ENCODE measurements at places on chromosomes 3 and 15.

GRCh38 chr3:37952564-37952963 is 38.0 kb upstream of the VILL start:
- DNase-seq, result no peak

DNA sequence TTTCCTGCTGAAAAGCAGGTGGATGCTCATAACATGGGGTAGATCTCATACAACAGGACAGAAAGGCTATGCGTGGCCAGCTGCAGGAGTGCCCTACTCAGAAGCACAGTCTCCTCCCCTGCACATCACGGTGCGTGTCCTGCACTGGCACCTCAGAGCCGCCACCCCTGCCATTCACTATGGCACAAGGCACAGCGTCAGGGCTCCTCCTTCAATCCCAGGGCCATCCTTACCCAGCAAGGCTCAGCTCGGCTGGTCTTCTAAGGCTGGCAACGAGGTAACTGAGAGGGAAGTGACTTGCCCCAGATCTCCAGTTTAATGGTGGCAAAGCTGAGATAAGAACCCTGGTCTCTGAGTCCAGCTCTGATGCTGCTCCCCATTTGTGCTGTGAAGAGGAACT is 97.1 kb downstream of the CPN2 start:
- DNase-seq, result no peak

- no peak for DNase-seq
These were observed 3.3 kb upstream of the SLC38A3 start for GRCh38 chr3:50201573-50202315.

- no peak for DNase-seq
These were observed 36.5 kb downstream of the SERP1 start for GRCh38 chr3:150509780-150510179.

DNA sequence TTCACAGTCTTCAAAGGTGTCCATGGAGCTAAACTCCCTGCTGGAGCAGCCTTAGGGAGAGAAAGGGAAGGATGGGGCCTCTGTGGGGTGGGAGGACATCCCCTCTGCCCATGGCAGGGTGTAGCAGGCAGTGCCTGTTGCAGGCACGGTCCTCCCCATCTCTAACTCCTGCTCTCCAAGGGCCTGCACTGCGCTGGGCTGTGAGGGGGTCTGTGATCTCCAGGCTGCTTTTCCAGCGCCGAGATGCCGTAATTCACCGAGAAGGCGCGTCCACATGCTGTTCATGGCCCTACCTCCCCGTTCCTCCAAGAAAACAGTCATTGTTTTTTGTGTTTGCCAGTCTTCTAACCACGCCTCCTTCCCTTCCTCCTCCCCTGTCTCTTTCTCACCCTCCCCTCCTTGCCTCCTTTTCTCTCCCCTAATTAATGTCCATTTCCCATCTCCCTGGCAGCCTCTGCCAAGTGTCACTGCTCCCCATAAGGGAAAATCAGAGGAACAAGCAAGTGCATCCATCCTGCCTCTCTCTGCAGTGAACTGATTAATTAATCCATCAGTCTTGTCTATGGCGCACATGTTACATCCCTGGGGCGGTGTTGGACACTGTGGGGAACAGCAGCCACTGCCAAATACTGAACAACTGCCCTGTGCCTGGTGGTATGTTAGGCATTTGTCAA is 17.7 kb upstream of the LAMP3 start:
- no peak for DNase-seq

GRCh38 chr3:90091549-90091948 is 984.1 kb downstream of the EPHA3 start:
- DNase-seq, result no peak

DNA sequence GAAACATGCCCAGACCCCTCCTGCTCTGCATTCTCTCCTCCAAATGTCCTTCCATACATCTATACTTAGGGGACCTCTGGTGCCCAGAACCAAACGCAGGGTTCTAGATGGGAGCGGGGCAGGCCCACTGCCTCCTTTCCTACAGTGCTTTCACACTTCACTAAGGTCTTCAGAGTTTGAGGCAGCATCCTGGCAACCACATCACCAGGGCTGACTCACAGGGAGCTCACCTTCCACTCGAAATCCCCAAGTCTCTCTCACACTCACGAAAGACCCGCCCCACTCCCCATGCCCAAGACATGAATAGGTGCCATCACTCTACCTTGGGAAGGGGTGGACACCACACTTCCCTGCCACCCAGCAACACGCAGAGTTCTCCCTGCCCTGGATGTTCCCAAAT is 18.9 kb downstream of the HOMER2 start:
- no peak for DNase-seq

DNA sequence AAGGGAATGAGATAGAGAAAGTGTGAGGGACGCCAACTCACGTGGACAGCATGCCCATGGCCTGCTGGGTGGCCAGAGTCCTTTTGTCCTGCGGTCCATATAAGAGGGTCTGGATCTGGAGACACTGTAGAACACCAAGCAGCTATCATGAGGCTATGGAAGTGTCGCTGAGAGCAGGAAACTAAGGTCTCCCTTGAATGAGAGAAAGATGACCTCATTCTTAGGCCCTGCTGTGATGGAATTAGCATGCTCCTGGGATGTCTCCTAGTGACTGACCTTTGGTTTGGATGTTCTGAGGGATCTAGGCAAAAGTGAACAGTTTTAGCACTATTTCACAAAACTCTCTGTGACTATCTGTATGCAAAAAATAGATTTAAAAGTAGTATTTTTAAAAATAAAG is 34.4 kb downstream of the SYNM start:
- DNase-seq, result no peak

- no peak for DNase-seq
These were observed 15.6 kb downstream of the FBXW12 start for GRCh38 chr3:48387634-48388033.

DNA sequence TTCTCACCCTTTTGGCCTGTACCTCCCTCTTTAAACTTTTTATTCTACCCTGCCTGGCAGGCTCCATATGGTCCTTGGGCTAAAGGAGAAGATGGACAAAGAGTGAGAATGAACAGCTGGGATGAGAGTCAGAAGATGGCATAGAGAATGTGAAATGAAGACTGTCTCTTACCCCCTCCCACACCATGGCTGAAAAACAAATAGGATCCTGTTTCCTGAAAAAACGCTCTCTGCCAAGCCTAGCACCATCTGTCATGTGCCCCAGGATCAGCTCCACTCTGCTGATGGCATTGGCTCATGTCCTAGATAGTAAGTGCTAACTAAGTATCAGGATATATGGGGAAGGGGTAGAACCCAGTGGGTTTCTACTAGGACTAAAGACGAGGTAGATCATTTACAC is 238.6 kb downstream of the MEX3B start:
- DNase-seq, result no peak

GRCh38 chr3:18111796-18112232 is 313.3 kb downstream of the SATB1 start:
- no peak for DNase-seq

DNA sequence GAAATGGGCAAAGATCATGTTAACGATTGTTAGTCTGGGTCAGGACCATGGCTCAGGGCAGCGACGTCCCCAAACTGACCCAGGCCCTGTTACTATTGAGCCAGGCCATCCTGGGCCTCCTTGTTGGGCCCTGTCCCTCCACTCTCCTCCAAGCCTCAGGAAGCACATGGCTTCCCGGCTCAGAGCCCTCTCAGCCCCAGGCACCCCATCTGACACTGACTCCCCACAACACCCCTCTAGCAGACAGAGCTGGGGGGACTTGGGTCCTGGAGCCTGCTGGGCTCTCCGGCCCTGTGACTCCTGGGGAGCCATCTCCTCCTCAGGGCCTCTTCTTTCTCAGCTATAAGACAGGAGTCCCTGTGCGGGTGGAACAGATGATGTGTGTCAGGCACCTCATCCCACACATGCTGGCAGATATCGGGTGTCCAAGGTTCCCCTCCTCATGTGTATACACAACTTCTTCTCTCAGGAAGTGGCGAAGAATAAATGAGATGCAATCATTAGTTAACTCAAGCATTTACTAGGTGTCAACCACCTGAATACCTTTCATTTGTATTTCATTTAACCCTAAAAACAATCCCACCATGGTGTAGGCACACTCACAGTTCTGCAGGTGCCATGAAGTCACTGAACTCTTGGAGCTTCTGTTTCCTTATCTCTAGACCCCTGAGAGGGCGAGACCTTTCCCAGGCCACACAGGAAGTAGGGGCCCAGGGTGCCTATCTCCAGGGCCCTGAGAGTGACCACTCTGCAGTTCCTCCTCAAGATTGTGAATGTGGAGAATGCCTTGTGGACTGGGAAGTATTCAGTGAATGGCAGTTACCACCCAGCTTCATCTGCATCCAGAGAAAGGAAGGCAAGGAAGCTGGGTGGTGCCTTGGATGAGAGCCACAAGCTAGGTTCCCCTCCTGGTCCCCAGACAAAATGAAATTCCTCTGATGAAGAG is 282.5 kb upstream of the TLE3 start:
- peak; percentile 46 for DNase-seq

GRCh38 chr3:123053107-123053506 is 13.7 kb upstream of the PDIA5 start:
- no peak for DNase-seq

All from coronary artery (tissue), 2 donors.